ENCODE measurements at places on chromosomes 5 and 9.

GRCh38 chr5:158545949-158546530 is 553.7 kb downstream of the EBF1 start:
- no peak for DNase-seq

DNA sequence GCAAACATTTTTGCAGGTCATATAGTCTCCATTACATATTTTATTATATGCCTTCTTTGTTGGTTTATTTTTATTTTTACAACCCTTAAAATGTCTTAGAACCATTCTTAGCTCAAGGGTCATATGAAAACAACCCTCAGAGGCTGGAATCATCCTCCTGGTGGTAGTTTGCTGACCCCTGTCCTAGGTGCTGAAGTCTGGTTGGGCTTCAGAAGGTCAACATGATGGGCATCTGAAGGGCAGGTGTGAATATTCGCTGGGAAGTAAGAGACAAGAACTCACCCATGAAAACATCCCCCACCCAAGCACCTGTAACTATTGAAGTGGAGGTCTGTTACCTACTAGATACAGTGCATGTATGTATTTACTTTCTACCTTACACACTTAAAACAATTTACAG is 75.4 kb downstream of the OSMR start:
- no peak for DNase-seq

GRCh38 chr5:176846335-176847140 is 36.2 kb downstream of the UNC5A start:
- DNase-seq, result no peak

- no peak for DNase-seq
These were observed 5.1 kb upstream of the GMCL2 start for GRCh38 chr5:178192244-178192643.

DNA sequence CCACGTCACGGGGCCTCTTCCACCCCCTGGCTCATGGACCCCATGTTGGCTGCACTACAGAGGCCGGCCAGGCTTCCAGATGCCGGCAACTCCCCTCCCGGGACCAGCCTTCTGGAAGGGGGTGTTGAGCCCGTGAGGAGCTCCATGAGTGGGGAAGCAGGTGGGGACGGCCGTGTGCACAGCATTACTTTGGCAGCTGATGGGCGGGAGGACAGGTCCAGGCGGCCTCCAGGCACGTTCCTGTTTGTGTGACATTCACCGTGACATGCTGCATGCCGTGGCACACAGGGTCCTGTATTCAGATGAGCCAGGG is 29.1 kb upstream of the ABO start:
- DNase-seq, result no peak

GRCh38 chr9:126705767-126706697 is 92.3 kb downstream of the LMX1B start:
- DNase-seq, result peak; percentile 40

- DNase-seq, result no peak
These were observed 320.2 kb downstream of the RFX3 start for GRCh38 chr9:3205421-3206095.

GRCh38 chr9:36780186-36780585 is 207.5 kb downstream of the MELK start:
- no peak for DNase-seq
